NCI-H774 (cell line): ENCODE measurements at places on chromosomes 3 and 15.
A peak's percentile ranks its signal among the peaks of the same experiment; 100 is the strongest.

DNA sequence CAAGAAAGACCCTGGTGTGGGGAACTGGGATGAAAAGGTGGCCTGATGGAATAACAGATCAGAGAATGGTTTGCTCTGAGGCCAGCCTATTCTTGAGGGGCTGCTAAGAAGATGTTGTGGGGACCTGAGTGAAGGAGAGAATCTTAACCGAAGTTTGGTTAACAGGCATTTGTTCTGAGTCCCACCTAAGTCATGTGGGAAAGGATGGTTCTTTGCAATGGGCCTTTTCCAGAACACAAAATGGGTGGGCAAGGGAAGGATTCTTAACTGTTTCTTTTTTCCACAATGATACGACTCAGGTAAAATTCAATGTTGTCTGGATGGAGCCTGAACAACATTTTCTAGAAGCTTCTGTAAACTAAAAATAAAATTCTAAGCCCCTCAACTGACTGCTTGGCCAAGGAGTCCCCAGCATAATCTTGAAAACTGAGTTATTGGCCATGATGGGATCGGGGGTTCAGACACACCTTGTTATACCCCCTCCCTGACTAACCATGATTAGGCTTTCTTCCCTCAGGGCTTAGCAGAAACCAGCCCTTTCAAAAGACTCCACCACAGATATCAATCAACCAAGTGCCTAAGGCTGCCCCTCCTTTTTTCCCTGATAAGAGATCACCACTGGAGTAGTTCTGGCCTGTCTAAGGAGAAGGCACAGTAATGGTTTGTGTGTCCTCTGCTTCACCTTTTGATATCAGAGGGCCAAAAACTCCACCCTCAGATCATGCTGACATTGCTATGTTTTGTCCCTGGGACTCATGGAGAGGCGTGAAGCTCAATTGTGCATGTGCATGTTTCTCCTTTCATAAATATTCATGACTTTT, 30.1 kb downstream of the SCN11A start:
- no peak for DNase-seq

DNA sequence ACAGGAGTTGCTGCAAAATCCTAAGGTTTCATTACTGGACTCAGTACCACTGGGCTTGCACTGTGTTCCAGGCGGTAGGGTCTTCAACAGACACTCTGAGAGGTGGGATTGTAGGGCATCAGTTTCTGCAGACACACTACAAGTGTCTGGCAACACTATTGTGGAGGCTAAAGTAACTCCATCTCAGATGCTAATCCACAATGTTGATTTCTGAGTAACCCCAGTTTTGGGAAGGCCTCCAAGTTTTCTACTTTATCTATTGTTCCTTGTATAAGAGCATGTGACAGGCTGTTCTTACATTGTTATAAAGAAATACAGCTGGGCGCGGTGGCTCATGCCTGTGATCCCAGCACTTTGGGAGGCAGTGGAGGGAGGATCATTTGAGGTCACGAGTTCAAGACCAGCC, 2.5 kb upstream of the ABHD5 start:
- DNase-seq = no peak

DNA sequence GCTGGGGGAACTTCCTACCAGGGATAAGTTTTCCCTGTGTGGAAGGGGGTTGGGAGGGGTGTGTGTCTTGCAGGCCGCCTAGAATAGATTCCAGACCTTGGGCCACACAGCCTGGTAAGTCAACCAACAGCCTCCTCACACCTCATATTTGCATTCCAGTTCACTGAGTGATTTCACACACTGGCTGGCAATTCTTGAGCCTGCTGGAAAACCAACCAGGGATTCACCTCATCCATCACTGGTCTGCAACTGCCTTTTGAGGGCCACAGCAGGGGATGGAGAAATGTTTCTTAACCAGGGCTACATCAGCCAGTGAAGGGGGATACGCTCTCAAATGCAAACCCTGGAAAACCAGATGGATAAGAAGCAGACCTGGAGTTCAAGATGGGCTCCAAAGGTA, 2.0 kb downstream of the FSTL1 start:
- DNase-seq = no peak

DNA sequence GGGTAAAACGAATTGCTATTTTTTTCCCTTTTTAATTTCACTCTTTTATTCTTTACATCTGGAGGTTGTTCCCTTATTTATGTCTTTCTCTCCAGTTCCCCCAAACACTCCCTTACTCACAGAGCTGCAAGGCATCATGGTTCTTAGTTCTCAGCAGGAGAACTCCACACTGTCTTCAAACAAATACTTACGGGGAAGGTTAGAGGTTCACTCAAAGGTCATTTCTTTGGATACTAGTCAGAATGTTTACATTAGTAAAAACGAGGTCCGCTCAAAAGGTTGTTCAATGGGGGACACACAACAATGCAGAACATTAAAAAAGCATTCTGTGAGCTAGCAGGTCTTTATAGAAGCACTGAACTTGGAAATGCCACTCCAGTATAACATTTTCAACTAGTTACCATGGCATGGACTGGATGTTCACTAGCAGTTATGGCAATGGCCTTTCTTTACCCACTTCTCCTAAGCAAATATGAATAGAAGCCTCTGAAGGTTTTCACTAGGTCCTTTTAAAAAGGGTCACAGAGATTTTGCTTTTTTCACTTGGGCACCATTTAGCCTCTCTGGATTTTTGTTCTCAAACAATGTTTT, 201.7 kb downstream of the MEIS2 start:
- no peak for DNase-seq

DNA sequence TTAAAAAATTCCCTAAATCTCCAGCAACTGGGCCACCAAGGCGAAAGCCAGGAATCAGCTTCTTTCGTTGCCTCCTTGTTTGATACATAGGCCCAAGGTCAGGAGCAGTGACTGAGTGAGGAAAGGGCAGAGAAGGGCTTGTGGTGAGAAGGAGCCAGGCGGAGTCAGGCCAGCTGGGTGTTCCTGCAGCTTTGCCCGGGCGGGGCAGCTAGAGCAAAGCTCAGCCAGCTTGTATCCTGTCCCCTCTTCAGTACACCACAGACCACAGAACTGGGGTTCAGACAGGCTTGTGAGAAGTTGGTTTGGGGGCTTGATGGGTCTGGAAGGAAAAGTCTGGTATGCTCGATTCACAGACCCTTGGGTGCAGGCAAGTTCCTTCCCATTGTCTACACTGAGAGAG, 52.6 kb downstream of the CCK start:
- no peak for DNase-seq

GRCh38 chr15:68252925-68253534, 23.5 kb upstream of the CLN6 start:
- peak; percentile 72 for DNase-seq
